CD4-positive, alpha-beta T cell treated with Interleukin-2 at 100 ng/mL for 4 hours (primary cell): ENCODE measurements at places on chromosomes 5 and 9.

- no peak for DNase-seq
Observed at GRCh38 chr9:136098844-136099243, 3.8 kb upstream of the NACC2 start.

- DNase-seq: no peak
Observed at GRCh38 chr9:28464481-28465216, 891.4 kb upstream of the C9orf72 start.

- DNase-seq: no peak
Observed at GRCh38 chr5:173329491-173330337, 1.5 kb upstream of the STC2 start.

GRCh38 chr5:14066326-14066725 lies 76.8 kb upstream of the TRIO start:
- DNase-seq: no peak

DNA sequence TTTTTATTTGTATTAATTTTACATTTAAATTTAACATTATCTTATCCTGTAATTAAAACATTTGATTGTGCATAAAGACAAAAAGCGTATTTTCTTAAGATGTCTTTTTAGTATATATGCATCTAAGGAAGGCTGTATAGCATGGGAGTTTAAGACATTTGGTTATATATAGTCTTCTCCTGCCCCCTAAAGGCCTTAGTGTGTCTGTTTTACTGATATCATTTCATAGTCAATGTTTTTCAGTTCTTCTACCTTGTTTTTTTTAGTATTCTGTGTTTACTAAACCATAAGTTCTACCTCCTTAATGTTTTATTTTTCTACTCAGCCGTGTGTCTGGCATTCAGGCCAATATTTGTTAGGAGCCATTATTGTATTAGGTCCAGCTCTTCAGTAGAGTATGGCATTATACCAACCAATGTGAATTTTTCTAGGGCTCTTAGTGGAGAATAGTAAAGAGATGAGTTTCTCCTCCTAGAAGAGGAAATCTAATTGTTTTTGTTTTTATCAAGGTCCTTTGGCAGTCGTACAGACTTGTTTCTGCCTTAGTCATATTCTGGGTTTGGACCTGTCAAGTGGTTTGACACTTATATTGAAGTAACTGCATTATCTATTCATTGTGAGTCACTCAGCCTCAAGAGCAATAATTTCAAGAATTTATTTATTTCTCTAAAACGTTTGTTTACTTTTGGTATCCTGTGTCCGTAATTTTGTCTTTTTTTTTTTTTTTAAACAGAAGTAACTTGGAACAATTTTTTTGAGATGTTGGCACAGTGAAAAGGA lies 74.8 kb downstream of the SLF1 start:
- DNase-seq: peak; percentile 45

GRCh38 chr9:137211532-137211931 lies 6.0 kb downstream of the NDOR1 start:
- DNase-seq: no peak

DNA sequence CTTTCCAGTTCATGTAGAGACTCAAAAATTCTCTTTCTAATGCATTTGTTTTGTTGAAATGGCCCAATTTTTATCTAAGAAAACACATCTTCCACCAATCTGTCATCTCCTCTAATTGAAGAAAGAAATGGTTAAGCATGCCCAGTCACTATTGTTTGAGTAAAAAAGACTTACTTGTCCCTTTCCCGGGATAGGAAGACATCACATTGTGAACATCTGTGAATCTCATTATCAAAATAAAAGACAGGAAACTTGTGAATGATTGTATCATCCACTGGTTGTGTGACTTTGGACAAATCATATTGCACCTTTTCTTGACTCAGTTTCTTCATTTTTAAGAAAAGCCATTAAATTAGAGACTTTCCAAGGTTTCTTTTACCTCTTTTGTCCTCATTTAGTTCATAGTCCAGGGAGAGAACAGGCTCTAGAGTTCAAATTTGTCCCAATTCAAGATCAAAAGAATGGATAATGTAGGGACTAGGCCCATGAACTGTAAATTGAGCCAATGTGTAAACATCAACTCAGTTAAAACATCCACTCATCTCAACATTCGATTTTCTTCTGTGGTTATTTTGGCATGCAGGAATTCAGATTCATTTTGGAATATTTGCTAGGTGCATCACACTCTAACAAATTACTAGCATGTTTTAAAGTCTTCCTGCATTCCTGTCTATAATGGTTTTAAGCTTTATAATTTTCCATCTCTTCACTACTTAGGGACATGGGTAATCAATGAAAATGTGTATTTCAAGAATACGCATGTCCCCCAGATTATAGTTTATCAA lies 838.0 kb upstream of the WWC1 start:
- DNase-seq: no peak

- no peak for DNase-seq
Observed at GRCh38 chr9:74940600-74940999, 12.1 kb downstream of the C9orf40 start.

- no peak for DNase-seq
Observed at GRCh38 chr9:83424831-83425230, 113.4 kb downstream of the FRMD3 start.

DNA sequence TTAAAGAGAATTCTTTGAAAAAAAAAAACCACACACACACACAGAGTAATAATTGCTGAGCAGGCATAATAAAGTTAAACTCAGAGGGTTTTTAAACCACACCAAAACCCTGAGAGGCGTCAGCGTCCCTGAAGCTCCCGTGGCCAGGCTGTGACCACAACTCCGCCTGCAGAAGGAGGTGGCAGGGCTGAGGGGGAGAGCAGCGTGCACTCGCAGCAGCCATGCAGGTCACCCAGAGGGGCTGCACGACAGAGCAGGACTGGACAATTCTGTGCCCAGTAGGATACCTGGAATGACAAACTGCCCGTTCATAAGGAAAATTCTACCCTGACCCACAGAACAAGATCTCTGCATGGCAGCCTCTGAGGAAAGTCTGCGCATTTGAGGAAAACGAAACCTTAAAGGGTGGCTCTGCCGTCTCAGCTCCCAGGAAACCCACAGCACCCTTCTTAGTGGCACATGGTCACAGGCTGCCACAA lies 44.0 kb downstream of the ROR2 start:
- peak; percentile 53 for DNase-seq

GRCh38 chr5:177476531-177477233 lies 3.2 kb upstream of the DBN1 start:
- no peak for DNase-seq

- no peak for DNase-seq
Observed at GRCh38 chr9:111320631-111321030, 9.4 kb downstream of the OR2K2 start.

DNA sequence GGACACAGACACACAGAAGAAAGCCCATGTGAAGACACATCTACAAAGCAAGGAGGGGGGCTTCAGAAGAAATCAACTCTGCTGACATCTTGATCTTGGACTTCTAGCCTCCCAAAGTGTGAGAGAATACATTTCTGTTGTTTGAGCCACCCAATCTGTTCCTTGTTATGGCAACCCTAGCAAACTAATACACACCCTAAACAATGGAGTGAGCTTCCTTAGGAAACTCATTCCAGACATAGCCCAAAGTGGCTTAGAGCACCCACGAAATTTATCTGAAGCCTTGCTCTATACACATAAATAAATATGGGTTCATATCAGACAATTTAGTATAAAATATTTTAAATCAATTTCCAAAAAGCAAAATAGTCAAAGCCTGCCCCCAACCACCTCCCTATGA lies 7.6 kb upstream of the TBC1D2 start:
- no peak for DNase-seq

GRCh38 chr5:1728846-1729245 lies 70.8 kb downstream of the MRPL36 start:
- DNase-seq: no peak

DNA sequence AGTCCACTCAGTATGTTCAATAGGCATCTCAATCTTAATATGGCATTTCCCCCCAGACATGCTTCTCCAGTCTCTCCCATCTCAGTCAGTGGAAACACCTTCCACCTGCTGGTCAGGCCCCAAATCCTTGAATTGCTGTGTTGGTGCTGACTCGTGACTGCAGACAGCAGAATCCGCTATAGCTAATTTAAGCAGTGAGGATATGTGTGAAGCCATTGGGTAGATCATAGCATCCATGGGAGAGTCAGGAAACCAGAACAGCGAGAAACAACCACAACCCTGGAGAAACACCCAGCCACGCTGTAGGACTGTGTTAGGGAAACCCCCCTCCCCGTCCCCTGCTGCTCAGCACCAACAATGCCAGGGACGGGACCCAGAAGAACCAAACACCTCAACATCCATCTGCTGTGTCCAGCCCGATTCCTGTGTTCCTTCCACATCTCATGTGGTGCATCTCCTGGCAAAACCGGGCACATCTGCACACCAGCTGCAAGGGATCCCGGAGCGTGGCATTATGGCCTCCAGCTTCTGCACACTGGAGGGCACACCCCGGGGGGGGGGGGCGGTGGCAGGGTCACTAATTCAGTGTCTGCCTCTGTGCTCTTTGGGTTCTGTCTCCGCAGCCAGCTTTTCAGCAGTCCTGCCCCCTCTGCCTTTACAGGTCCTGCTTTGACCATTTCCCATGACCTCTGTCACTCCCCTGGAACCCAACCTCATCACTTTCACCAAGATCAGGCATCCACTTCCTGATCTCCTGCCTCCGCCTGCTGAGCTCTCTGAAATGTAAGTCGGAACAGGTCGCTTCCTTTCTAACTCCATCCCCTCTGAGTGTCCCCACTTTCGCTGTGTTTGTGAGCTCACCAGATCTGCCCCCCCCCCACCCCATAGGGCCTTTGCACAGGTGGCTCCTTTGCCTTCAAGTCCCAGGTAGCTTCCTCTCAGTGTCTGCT lies 2.4 kb upstream of the PLEKHG4B start:
- no peak for DNase-seq

GRCh38 chr5:73726606-73727231 lies 100.7 kb downstream of the ARHGEF28 start:
- DNase-seq: no peak

GRCh38 chr5:128228521-128228920 lies 145.0 kb downstream of the SLC12A2 start:
- DNase-seq: no peak

GRCh38 chr5:68431601-68432337 lies 216.2 kb downstream of the PIK3R1 start:
- DNase-seq: no peak

- DNase-seq: no peak
Observed at GRCh38 chr5:66209794-66210193, 65.7 kb downstream of the SREK1 start.

DNA sequence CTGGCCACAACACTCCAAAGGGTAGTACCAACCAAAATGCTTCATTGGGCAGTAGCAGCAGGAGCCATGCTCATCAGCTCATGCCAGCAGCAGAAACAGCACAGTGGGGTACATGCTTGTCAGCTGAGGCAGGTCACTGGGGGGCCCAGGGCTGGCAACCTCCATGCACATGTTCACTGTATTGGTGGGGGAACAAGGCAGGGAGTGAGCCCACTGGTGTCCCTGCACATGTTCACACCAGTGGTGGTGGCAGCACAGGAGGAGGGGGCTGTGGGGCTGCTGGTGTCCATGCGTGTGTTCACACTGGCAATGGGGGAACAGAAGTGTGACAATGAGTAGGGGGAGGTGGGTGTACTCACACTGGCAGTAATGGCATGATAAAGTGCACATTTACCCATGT lies 254.3 kb upstream of the KIF2A start:
- DNase-seq: no peak

GRCh38 chr9:137436761-137437600 lies 4.2 kb downstream of the ENTPD8 start:
- no peak for DNase-seq

- DNase-seq: no peak
Observed at GRCh38 chr5:163594951-163595350, 89.5 kb downstream of the MAT2B start.

- DNase-seq: no peak
Observed at GRCh38 chr9:87827341-87827740, 55.3 kb upstream of the SPATA31E1 start.

- no peak for DNase-seq
Observed at GRCh38 chr5:34790069-34790468, 48.9 kb upstream of the TTC23L start.

- DNase-seq: no peak
Observed at GRCh38 chr9:127176631-127177030, 54.2 kb upstream of the ANGPTL2 start.

- no peak for DNase-seq
Observed at GRCh38 chr5:111389390-111390082, 122.8 kb downstream of the STARD4 start.

DNA sequence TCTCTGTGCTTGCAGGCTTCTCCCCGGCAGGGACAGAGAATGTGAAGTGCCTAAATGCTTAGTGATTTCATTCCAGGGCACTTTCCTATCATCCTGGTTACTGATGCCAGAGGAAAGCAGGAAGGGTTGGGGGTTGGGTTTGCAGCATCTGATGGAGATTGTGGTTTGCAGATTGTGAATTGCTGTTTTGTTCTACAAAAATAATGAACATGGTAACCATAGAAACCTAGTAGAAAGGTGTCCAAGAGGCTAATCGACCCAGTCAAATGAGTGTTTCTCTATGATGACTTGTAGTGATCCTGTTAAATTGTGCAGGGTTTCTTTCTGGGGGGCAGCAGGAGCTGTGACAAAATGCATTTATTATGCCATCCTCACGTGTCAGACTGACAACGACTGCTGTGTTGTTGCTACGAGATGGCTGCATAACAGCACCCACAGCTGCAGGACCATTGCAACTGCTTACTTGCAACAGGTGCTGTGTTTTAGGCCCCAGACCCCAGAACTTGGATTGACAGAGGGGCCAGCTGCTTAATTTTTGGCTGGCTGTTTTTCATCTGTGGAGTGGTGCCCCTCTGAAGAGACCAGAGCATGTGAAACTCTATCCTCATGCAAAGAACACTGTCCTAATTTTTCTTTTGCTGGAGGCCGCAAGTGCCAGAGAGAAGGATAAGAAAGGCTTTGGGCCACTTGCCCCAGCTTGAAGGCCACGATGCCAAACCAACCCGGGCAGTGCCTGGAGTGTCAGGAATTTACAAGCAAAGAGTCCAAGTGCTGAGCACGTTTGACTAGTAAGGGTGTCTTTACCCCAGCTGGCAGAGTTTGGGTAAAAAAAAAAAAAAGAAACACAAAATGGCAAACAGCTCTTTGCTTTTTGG lies 397.8 kb downstream of the GADD45G start:
- no peak for DNase-seq

GRCh38 chr9:127545196-127546124 lies 66.6 kb upstream of the STXBP1 start:
- no peak for DNase-seq

DNA sequence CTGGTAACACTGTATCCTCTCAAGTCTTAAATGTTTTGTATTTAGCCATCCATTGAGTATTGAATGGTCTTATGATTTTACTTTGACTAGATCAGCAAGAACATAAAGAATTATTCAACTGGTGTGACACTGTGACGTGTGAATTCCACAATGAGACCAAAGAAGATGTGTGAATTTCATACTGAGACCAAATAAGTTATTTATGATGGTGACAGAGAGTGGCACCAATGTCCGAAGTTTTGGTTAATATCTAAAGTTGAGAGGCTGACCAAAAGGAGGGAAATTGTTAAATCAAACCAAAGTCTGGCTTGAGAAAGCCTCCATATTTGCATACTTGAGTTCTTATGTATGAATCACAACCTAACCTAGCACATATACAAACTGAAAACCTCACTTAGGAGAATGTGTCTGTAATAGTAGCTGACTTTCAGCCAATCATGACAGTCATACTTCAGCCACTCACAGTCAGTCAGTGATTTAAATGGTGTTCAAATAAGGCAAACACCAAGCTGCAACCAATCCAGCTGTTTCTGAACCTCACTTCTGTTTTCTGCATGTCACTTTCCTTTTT lies 31.5 kb upstream of the FAM170A start:
- DNase-seq: no peak

GRCh38 chr5:1877103-1878049 lies 5.3 kb downstream of the IRX4 start:
- no peak for DNase-seq
